Activated naive CD4-positive, alpha-beta T cell treated with anti-CD3 and anti-CD28 coated beads, Interleukin-2, amount 50 U/mL, for 72 hours (primary cell): ENCODE measurements at places on chromosomes 7 and 10. TPM values are rescaled to one million over a fixed set of nuclear protein-coding genes. Genes with fewer than 3 reads are reported as not detected.

Gene USP6NL
- total RNA-seq: 3.3 TPM

Gene IFIT1B
- total RNA-seq: not detected

Gene BEND7
- total RNA-seq: not detected

Gene MACC1
- total RNA-seq: not detected

Gene GAD2
- total RNA-seq: not detected

Gene UBE2H
- 35.5 TPM for total RNA-seq

Gene UPF2
- total RNA-seq: 40.1 TPM

Gene CPA2
- 0.23 TPM for total RNA-seq

Gene ACADSB
- total RNA-seq: 16.8 TPM

Gene PTF1A
- total RNA-seq: not detected

Gene PODXL
- total RNA-seq: 1.3 TPM

Gene SLC26A4
- 1.1 TPM for total RNA-seq

Gene SEPTIN14
- not detected for total RNA-seq

Gene CUEDC2
- 38.7 TPM for total RNA-seq

Gene MAT1A
- total RNA-seq: not detected

Gene SLC29A3
- 2.0 TPM for total RNA-seq

Gene MYH16
- not detected for total RNA-seq

Gene ABCC2
- total RNA-seq: 1.2 TPM

Gene PAPSS2
- 0.05 TPM for total RNA-seq

Gene PNLIPRP1
- total RNA-seq: not detected

Gene IKZF5
- 20.2 TPM for total RNA-seq

Gene PLXNA4
- 0.06 TPM for total RNA-seq

Gene PNLIPRP2
- total RNA-seq: not detected

Gene PAPOLB
- not detected for total RNA-seq

Gene HNRNPF
- total RNA-seq: 410 TPM

Gene SLC13A4
- not detected for total RNA-seq

Gene FAM149B1
- total RNA-seq: 14.8 TPM

Gene CLIP2
- 1.1 TPM for total RNA-seq

Gene EIF5AL1
- total RNA-seq: 0.16 TPM

Gene WDR86
- total RNA-seq: not detected

Gene CPVL
- total RNA-seq: not detected

Gene LOXL4
- total RNA-seq: not detected

Gene RNLS
- 3.8 TPM for total RNA-seq

Gene ADAM12
- total RNA-seq: 0.32 TPM

Gene CRYGN
- 0.61 TPM for total RNA-seq

Gene HOXA13
- total RNA-seq: not detected

Gene ELFN1
- 0.07 TPM for total RNA-seq

Gene STEAP1
- total RNA-seq: 2.6 TPM

Gene INMT
- total RNA-seq: 0.33 TPM
